NCI-H1092 treated with DMSO at 0.1 percent for 48 hours (cell line): ENCODE measurements at places on chromosomes 1 and 21.

DNA sequence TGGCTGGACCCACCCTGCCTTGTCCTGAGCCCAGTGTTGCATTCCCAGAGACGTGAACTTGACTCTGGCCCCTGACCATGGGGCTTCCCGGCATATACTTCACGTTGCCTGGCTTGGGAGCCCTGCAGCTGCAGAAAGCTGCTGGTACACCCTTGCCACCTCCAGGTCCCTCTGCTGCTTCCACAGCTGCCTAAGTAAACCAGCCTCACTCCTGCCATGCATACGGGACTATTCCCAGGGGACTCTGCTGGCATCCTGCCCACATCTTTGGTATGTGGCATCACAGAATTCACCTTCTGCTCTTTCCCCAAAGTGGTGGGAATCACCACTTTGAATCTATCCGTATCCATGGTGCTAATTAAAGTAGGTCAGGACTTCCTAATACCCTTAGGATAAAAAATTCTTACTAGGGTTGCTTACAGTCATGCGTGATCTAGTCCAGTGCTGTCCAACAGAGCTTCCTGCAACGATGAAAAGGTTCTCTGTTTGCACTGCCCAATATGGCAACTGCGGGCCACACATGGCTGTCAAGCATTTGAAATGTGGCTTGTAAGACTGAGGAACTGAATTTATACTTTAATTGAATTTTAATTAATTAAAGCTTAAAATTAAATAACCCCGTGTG, 203.0 kb downstream of the GRIK3 start:
- peak; percentile 84 for DNase-seq

- DNase-seq, result no peak
Observed at GRCh38 chr1:234001817-234002216, 97.3 kb downstream of the SLC35F3 start.

DNA sequence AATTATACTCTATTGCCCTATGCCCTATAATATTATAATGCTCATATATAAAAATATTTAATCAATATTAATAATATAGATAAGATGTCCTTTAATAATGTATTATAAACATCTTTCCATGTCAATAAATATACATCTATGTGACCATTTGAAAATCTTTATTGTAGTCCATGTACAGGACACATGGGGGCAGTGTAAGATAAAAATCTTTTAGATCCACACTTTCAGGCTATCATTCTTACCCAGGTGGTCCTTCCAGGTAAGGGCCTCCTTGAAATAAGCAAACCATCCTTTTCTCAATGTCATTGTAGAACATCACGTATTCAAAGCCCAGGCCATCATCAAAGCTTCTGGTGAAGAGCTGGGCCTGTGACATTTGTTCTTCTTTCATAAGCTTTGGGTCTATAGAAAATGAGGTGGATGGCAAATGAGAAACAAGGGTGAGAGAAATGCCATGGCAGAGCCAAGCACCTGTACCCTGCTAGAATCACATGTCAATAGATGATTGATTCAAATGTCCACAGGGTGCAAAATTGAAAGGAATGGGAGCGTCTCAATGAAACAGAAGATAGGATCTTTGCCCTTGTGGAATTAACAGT, 20.2 kb downstream of the THEM4 start:
- DNase-seq, result peak; percentile 14

DNA sequence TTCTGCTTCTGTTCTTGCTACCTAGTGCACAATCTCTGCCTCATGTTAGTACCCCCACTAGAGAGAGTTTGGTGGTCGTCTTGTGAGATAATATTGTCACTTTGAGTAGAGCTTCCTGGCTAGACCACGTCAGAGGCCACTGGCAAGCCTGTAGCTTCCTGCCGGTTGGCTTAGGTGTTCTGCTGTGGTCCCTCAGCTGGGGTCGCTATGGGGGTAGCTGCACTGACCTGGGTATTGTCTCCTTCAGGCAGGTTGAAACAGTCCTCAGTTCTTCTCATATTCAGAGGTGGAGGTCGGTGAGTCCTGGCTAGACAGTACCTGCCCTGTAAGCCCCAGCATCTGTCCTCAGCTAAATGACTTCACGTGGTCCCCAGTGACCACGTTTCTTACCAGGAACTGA, 86.2 kb downstream of the C1orf94 start:
- DNase-seq, result no peak

DNA sequence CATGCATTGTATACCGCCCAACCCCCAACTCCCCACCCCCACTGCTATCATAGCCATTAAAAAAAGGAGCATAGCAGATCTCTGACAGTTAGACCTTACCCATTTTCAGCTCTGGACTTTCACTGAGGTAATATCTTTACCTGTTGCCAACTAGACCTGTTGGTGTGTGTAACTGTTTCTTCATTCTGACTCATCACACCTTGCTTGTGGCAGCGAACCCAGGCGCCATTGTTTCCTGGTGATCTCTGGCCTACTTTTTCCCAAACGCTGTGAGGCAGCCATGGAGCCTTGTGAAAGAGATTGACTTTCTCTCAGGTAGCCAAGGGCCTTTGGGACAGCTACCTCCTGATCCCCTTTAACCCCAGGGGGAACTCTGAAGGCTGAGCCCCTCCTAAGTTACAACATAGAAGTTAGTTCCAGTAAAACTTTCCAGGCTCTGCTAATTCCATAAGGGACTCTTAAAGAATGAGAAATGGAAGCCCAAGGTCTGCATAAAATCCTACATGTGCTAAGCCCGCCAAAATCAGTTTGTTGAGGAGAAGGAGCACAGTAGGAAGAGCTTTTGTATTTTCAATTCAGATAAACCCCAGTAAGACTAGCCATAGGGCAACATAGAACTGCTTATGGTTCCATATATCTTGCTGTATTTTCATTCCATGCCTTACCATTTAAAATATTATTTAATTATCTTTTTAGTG, 196.1 kb upstream of the CAMK1G start:
- DNase-seq, result no peak

DNA sequence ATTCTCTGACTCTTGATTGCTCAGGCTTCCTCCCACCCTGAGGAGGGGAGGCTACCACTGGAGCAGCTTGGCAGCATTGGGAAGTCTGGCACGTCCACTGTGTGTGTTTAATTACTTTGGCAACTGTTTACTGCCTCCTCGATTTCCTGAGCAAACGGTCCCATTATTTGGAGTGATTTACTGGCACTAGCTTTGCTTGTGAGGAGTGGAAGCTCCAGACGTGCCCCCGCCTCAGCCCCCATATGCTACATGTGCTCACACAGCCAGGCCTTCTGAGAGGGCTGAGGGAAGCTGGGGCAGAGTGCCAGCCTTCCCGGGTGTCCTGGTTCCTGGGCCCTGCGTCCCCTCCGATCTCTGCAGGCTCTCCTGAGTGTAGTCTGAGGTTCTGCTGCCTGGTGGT, 306.2 kb downstream of the PTPRU start:
- peak; percentile 97 for DNase-seq

- DNase-seq, result no peak
Observed at GRCh38 chr1:38360807-38361206, 314.2 kb upstream of the POU3F1 start.

- no peak for DNase-seq
Observed at GRCh38 chr1:17639703-17640340, 100.3 kb downstream of the ARHGEF10L start.

DNA sequence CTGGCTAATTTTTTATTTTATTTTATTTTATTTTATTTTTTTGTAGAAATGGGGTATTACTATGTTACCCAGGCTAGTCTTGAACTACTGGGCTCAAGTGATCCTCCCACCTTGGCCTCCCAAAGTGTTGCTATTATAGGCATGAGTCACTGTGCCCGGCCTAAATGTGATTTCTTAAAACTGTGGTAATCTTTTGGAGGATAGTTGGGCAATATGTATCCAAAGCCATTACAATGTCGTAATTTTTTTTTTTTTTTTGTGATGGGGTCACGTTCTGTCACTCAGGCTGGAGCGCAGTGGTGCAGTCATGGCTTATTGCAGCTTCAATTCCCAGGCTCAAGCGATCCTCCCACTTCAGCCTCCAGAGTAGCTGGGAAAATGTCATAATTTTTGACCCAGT, 14.2 kb downstream of the ETV3L start:
- DNase-seq, result no peak

DNA sequence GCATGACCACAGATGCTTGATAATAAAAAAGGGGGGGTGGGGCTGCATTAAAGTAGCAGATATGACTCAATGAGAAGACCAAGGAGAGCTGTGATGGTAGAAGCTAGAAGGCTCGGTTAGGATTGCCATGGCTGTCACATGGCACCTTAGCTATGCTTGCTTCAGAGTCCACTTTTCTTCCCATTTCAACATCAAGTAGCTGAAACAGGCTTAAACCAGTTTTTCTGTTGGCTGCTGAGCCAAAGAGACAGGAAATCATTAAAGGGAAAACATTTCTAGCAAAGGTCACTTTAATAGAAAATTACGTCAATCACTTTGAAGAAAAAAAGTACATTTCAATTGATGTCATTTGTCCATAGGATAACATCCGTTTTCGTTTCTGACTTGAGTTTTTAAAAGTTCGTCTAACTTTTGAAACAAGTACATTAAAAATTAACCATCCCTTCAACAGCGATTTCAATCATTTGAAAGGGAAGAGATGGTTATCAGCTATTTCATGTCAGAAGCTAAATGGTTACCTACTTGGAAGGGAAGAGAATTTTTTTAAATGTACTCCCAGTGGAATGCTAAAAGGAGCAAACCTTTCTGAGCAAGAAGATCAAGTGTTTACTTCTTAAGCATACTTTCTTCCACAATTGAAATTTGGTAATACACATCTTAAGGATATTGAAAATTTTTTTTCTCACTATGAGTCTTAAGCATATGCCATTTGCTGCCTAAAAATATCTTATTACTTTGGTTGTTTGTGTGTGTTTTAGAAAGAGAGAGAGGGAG, 488.1 kb upstream of the PRMT6 start:
- no peak for DNase-seq

DNA sequence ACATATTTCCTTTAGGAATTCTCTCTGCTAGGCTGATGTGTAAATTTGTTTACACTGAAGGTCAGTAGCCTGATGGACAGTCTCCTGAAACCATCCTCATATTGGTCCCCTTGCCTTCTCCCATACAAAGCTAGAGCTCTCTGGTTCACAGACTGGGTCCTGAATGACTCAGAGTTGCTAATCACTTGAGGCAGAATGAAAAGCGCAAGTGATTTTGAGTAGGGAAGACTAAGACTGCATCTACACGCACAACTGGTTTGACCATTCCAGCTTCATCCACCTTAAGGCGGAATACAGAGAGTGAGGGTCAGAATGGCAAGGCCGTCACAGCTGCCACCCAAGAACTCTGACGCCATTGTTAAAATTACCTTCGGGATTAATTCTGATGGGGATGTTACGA, 70.2 kb upstream of the KIF26B start:
- DNase-seq, result no peak

GRCh38 chr1:3553166-3553939, 58.0 kb downstream of the MEGF6 start:
- no peak for DNase-seq
